ENCODE measurements at places on chromosomes 1 and 21. TPM values are rescaled to one million over a fixed set of nuclear protein-coding genes. Genes with fewer than 3 reads are reported as not detected.

ITLN1 gene
- total RNA-seq = not detected

GRCh38 chr21:44920694-44921604, at the start of gene ITGB2:
TSS of gene ITGB2 (minus strand) at chr21:44920899. CDS start at chr21:44910782, 10,117 bp downstream.
- H3K36me3 ChIP-seq = peaks cover 45% of the 10 kb centered on the region
- peak within 1 kb of the TSS; percentile 94 for H3K4me3 ChIP-seq

GPR3 gene
- 3.5 TPM for total RNA-seq

- H3K4me1 ChIP-seq = no peaks in the 10 kb centered on the region
- H3K27me3 ChIP-seq = peaks cover 4% of the 10 kb centered on the region
- no peak overlapping the region for H3K4me3 ChIP-seq
- no peak for DNase-seq
Measured at GRCh38 chr1:93659822-93660503, 21.7 kb downstream of the BCAR3 start.

NBPF20 gene
- total RNA-seq = 0.48 TPM

GRCh38 chr1:212669600-212669999, 30.0 kb downstream of the BATF3 start:
- H3K27ac ChIP-seq = no peak overlapping the region
- H3K4me1 ChIP-seq = peaks cover 17% of the 10 kb centered on the region
- peaks cover 20% of the 10 kb centered on the region for H3K27me3 ChIP-seq
- no peaks in the 10 kb centered on the region for H3K36me3 ChIP-seq

SLAMF8 gene
- 2.1 TPM for total RNA-seq

LHX8 gene
- total RNA-seq = not detected

- H3K4me1 ChIP-seq = no peaks in the 10 kb centered on the region
- DNase-seq = no peak
- H3K4me3 ChIP-seq = no peak overlapping the region
- no peak overlapping the region for H3K27ac ChIP-seq
- H3K27me3 ChIP-seq = no peaks in the 10 kb centered on the region
Measured at GRCh38 chr1:12006167-12006921, 13.0 kb upstream of the MIIP start.

DNA sequence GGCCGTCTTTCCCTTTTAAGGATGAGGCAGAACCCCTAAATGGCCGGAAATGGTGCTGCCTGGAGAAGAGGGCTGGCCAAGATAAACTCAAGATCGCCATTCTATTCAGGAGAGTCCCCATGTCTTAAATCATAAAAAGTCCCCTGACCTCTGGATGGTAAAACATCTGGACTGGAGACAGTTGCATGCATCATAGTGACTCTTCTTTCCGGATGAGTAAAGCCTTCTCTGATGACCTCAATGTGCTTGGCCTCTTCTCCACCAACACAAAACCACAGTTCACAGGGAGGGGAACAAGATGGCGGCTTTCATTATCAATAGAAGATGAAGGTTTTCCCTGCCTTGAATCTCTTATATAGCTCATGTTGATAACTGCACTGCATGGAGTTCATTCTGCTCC, 27.5 kb upstream of the H6PD start:
- no peaks in the 10 kb centered on the region for H3K36me3 ChIP-seq
- peaks cover 65% of the 10 kb centered on the region for H3K27me3 ChIP-seq
- H3K4me3 ChIP-seq = no peak overlapping the region

DNA sequence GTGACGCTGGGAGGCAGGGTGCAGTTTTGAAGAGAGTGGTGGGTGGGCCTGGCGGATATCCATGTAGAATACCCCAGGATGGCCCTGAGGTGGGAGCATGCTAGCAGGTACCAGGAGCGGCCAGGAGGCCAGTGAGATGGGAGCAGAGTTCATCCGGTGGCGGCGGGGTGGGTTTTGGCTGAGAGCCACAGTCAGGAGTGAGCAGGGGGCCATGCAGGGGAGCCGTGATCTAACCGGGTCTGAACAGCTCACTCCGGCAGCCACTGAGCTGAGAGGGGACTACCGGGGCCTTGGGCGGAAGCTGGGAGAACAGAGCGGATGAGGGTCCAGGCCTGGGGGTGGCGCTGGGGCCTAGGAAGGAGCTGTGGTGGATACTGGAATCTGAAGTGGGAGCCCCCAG, 47.6 kb upstream of the LRP8 start:
- H3K36me3 ChIP-seq = no peaks in the 10 kb centered on the region
- H3K4me1 ChIP-seq = no peaks in the 10 kb centered on the region
- H3K27ac ChIP-seq = no peak overlapping the region
- H3K27me3 ChIP-seq = no peaks in the 10 kb centered on the region

- no peak overlapping the region for H3K4me3 ChIP-seq
- H3K27ac ChIP-seq = no peak overlapping the region
- no peaks in the 10 kb centered on the region for H3K36me3 ChIP-seq
Measured at GRCh38 chr1:39160703-39161102, 43.8 kb upstream of the MACF1 start.

- H3K27me3 ChIP-seq = no peaks in the 10 kb centered on the region
- no peaks in the 10 kb centered on the region for H3K36me3 ChIP-seq
- no peaks in the 10 kb centered on the region for H3K4me1 ChIP-seq
- DNase-seq = no peak
- H3K4me3 ChIP-seq = no peak overlapping the region
Measured at GRCh38 chr1:218942431-218942830, 231.2 kb upstream of the LYPLAL1 start.

KRTAP7-1 gene
- total RNA-seq = not detected

DNA sequence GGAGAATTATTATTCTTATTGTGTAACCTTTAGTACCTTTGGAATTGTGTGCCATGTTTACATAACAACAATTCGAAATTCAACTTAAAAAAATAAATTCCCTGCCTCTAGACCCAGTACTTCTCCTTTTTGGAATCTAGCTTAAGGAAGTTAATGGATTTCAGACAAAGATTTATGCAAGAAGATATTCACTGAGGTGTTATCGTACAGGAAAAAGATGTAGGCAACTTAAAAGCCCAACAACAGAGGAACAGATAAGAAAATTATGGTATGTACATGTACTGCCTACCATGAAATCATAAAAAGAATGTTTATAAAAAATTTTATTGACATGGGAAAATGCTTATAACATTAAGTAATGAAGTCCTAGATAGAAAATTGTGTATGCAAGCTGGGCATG, 18.2 kb upstream of the STMN1 start:
- no peak overlapping the region for H3K4me3 ChIP-seq
- H3K4me1 ChIP-seq = peaks cover 30% of the 10 kb centered on the region
- no peak for DNase-seq
- H3K27me3 ChIP-seq = peaks cover 10% of the 10 kb centered on the region
- no peak overlapping the region for H3K27ac ChIP-seq

DNASE2B gene
- not detected for total RNA-seq

GRCh38 chr1:166365081-166365480, 198.3 kb upstream of the FAM78B start:
- no peak overlapping the region for H3K27ac ChIP-seq
- H3K36me3 ChIP-seq = no peaks in the 10 kb centered on the region
- H3K4me3 ChIP-seq = no peak overlapping the region

- H3K4me1 ChIP-seq = peaks cover 6% of the 10 kb centered on the region
- H3K36me3 ChIP-seq = no peaks in the 10 kb centered on the region
- H3K27me3 ChIP-seq = peaks cover 11% of the 10 kb centered on the region
- no peak for DNase-seq
- H3K4me3 ChIP-seq = no peak overlapping the region
Measured at GRCh38 chr1:204065174-204065985, 7.5 kb upstream of the SOX13 start.

CNR2 gene
- 0.16 TPM for total RNA-seq

DNA sequence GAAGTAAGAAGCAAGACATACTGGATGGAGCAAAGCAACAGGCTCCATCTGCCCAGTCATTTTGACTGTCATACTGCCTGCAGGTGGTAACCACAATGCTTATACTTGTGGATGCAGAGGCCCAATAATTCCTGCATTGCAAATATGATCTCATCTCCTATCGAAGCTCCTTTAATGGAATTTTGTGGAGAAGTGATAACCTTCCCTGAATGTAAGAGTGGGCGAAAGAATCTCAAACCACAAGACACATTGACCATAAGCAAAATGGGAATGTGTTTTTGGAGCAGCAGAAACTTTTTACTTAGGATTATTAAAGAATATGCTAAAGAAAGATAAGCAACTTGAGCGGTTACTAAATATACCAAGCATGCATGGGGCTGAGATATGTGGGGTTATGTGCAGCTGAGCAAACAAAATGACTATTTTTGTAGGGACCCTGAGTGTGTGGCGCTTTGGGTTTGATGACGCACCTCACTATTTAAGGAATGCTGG, 77.4 kb upstream of the BACH1 start:
- no peaks in the 10 kb centered on the region for H3K4me1 ChIP-seq
- no peaks in the 10 kb centered on the region for H3K27me3 ChIP-seq
- H3K27ac ChIP-seq = no peak overlapping the region
- DNase-seq = no peak
- no peak overlapping the region for H3K4me3 ChIP-seq
- no peaks in the 10 kb centered on the region for H3K36me3 ChIP-seq

DNA sequence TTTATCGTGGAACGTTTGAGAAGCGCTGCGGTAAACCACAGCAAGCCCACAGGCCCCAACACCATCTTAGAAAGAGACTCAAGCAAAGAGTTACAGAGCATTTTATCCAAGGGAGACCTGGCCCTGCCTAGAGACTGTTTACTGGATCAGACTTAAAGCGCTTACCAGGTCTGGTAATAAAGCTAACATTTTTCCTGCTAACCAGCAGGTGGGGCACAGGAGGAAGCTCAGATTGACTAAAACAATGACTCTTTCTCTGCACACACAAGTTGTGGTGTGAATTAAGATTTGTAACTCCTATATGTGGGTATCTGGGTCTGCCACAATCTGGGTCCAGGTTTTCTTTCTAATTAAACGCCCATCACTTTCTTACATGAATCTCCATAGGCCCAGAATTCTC, 136.5 kb upstream of the ETS2 start:
- DNase-seq = no peak
- no peak overlapping the region for H3K27ac ChIP-seq
- H3K36me3 ChIP-seq = no peaks in the 10 kb centered on the region
- peaks cover 23% of the 10 kb centered on the region for H3K27me3 ChIP-seq
- no peak overlapping the region for H3K4me3 ChIP-seq

GRIK3 gene
- total RNA-seq = not detected

SGIP1 gene
- not detected for total RNA-seq

DNA sequence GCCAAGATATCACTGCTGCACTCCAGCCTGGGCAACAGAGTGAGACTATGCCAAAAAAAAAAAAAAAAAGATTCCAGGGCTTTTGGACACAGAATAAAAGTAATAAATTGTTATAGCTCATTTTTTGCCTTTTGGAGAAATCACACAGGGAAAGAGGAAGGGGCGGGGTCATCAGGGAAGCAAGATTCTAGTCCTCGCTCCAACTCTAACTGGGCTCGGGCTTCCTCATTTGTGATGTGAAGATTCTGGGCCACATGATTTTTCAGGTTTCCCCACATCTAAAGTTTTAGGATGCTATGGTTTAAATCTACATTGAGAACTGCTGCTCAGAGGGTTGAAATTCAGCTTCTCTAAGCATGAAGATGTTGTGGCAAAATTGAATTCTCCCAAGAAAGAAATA, 179.3 kb upstream of the PLXNA2 start:
- no peaks in the 10 kb centered on the region for H3K36me3 ChIP-seq
- no peak overlapping the region for H3K27ac ChIP-seq
- H3K27me3 ChIP-seq = peaks cover 4% of the 10 kb centered on the region
- no peak for DNase-seq

GRCh38 chr1:160745551-160745950, 6.5 kb downstream of the SLAMF7 start:
- no peak for DNase-seq
- no peaks in the 10 kb centered on the region for H3K27me3 ChIP-seq
- H3K36me3 ChIP-seq = peaks cover 89% of the 10 kb centered on the region
- H3K27ac ChIP-seq = peak overlapping the region; percentile 94
- H3K4me1 ChIP-seq = peaks cover 92% of the 10 kb centered on the region

SORT1 gene
- 6.6 TPM for total RNA-seq

DNA sequence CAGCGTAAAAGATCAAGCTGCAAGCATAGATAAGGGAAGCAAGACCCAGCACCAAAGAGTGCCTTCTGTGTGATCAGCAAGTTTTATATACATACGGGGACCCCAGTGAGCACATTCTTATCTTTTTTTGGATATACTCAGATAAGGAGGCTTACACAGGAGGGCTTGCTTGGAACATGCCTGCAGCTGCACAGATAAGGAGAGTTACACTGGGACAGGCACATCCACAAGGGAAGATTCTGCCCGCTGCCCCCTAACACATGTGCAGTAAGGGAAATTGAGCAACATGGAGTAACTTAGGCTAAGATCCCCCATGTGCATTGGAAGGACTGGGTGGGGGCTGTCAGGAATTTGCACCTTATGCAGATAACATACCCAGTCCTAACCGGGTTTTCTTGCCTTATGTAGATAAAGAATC, 1334.8 kb downstream of the MRPL39 start:
- no peak overlapping the region for H3K27ac ChIP-seq
- H3K36me3 ChIP-seq = no peaks in the 10 kb centered on the region
- no peaks in the 10 kb centered on the region for H3K27me3 ChIP-seq
- no peaks in the 10 kb centered on the region for H3K4me1 ChIP-seq

GRCh38 chr1:232317350-232317749, 312.6 kb downstream of the SIPA1L2 start:
- H3K27me3 ChIP-seq = no peaks in the 10 kb centered on the region
- no peak overlapping the region for H3K4me3 ChIP-seq
- no peaks in the 10 kb centered on the region for H3K36me3 ChIP-seq
- no peak for DNase-seq

- no peak for DNase-seq
- no peak overlapping the region for H3K4me3 ChIP-seq
- H3K36me3 ChIP-seq = no peaks in the 10 kb centered on the region
- H3K27ac ChIP-seq = no peak overlapping the region
Measured at GRCh38 chr21:38680401-38680800, 125.3 kb upstream of the ETS2 start.

- no peak overlapping the region for H3K4me3 ChIP-seq
- peak overlapping the region; percentile 1 for H3K27ac ChIP-seq
- H3K36me3 ChIP-seq = peaks cover 9% of the 10 kb centered on the region
- no peaks in the 10 kb centered on the region for H3K27me3 ChIP-seq
Measured at GRCh38 chr1:33096363-33097005, 15.5 kb downstream of the AZIN2 start.

DNA sequence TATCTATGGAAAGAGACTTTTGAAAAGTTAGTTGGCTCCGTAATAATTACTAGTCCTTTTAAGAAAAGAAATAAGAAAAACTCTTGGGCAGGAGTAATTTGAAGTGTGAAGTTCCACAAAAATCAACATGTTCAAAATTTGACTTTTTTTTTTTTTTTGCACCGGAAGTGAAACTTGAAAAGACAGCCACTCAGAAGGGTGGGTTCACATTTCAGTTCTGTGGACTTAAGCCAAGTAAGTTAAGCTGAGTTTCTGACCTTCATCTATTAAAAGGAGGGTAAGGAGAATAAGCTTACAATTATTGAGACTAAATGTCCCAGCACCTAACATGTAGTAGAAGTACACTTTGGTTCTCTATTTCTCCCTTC, 11.0 kb downstream of the RO60 start:
- no peaks in the 10 kb centered on the region for H3K27me3 ChIP-seq
- H3K4me3 ChIP-seq = no peak overlapping the region
- peaks cover 28% of the 10 kb centered on the region for H3K36me3 ChIP-seq
- no peak for DNase-seq

Measured in activated naive CD8-positive, alpha-beta T cell treated with anti-CD3 and anti-CD28 coated beads for 36 hours (primary cell).